ENCODE measurements at places on chromosomes 5 and 9.

DNA sequence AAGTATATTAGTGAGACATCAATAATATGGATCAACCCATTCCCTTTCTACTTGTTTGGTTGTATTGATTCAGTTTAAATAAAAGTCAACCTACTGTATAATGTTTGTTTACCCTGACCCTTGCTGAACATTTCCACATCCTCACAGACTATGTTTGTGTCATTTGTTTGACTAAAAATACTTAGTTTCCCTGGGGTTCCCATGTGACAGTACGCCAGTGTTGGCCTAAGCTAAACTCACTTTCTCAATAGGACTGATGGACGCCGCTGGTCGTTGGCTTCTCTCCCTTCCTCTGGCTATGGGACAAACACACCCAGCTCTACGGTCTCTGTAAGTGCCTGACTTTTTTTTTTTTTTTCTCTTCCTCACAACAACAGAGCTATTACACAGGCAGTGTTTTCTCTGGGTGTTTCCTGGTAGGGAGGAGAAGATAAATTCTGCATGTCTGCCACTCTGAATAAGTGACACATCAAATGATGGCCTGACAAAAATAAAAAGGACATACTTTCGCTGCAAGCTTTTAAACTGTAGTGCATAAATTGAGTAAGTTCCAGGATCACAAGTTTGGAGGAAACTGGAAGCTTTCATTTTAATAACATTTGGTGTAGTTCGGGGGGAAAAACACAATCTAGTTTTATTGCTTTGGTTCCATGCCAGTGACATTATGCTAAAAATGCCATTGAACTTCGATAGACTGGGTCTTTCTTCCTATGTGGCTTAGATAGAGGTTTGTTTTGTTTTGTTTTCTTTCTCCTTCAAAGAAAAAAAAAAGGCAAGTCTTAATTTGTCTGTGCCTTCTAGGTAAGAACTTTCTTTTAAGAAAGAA, 101.0 kb downstream of the CD180 start:
- DNase-seq, result no peak

DNA sequence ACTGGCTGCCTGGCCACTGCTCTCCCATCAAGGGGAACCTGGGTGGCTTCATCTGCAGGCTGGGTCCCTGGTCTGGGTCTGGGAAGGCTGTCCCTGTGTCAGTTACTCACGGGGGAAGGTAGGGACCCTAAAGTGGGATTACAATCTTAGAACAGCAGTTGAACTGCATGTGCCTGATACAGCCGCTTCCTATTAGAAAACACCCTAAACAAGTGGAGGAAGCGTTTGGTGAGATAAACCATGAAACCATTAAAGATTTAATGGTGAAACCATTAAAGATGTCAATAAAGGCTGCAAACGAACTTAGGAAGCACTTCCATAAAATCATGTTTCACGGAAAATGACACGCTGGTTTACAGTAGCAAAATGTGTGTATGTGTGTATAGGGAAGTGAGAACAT, 2.5 kb upstream of the GFI1B start:
- no peak for DNase-seq

DNA sequence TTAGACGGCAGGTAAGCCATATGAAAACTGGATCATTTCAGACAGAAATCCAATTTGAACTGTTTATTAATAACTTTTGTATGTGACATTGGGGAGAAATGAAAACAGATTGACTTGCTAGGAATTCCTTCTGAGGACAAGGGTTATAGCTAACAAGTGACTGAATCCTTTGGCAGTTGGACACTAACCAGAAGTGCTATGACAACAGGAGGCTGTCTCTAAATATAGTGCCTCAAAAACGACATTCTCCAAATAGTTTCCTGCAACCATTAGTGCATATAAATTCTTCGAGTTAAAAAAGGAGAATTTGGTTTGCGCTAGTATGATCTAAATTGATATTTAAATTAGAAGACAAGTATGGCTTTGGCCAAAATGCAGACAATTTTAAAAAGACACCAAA, 338.6 kb downstream of the PTPRD start:
- DNase-seq, result no peak

GRCh38 chr9:78468231-78468630, 171.3 kb downstream of the PSAT1 start:
- DNase-seq, result no peak

- DNase-seq, result no peak
Measured at GRCh38 chr5:24381861-24382489, 262.8 kb downstream of the CDH10 start.

- DNase-seq, result no peak
Measured at GRCh38 chr5:128378196-128378595, 159.8 kb downstream of the FBN2 start.

GRCh38 chr5:760363-761058, 24.0 kb downstream of the ZDHHC11B start:
- DNase-seq, result no peak
